Astrocyte of the spinal cord (primary cell): ENCODE measurements at places on chromosomes 4 and X.

DNA sequence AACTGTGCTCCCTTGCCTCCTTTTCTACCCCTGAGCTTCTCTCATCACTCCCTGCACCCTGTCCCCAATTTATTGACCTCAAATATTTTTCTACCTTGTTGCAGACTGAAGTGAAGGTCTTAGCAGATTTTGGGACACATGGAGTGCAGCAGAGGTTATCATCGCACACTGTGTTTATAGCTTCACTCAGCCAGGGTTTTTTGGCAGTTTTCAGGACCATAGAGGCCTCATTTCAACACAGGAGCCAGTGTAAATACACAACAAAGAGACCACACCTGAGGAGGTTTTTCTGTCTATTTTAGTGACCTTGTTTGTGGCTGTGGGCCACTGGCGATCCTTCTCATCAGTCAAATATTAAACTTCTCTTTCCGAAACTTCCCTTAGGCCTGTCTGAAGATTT, 457.1 kb downstream of the SPRY1 start:
- DNase-seq: no peak

DNA sequence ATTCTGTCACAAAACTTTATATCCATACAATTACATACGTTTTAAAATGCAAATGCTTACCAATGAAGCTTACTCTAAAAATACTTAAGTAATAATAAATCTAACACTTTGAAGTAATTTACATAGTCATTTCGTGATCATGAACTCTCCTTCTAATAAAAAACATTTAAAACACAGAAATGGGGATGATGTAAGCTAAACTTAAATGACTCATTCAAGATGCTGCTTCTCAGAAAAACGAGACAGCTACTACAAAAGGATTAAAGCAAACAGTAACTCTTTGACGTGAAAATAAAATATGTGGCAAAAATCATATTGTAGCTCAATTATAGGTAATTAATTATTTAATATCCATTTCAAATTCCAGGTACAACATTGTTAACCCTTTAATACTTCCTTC, 148.7 kb downstream of the FGF16 start:
- no peak for DNase-seq

DNA sequence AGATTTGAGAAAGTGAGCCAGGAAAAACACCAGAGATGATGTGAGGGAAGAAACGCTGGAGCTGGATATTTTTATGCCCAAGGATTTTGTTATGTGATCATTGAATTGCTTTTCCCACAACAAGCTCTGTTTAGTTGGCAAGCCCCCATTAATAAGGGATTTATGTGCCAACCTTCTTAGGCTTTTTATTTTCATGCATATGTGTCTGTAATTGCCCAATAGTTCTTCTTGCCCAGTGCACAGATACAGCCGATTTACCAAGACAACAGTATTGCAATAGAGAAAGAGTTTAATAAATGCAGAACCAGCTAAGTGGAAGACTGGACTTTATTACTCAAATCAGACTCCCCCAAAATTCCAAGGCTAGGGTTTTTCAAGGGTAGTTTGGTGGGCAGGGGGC, 57.7 kb downstream of the TRIM2 start:
- no peak for DNase-seq

- DNase-seq: no peak
Observed at GRCh38 chr4:673349-674091, 556 bp downstream of the ATP5ME start.

- peak; percentile 50 for DNase-seq
Observed at GRCh38 chr4:65599340-65599739, 70.9 kb downstream of the EPHA5 start.

- DNase-seq: no peak
Observed at GRCh38 chr4:38805530-38806145, 1.0 kb upstream of the TLR1 start.

- DNase-seq: peak; percentile 41
Observed at GRCh38 chrX:14927401-14927800, 54.2 kb downstream of the MOSPD2 start.

DNA sequence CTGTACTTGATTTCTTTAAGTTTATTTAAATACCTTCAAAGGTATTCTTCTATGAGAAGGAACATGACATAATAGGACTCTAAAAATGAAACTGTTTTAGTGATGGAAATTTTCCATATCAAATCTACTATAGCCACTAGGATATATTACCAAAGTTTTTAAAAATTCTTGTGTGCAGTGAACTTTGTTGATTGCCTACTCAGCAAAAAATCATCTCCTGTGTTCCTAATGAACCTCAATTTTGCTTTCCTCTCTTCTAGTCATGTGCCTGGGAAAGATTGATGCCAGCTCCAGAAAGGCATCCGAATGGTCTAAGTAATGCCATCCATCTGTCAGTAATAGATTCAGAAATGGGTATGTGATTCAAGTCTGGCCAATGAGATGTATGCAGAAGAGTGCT, 111.1 kb downstream of the ANXA3 start:
- DNase-seq: no peak

DNA sequence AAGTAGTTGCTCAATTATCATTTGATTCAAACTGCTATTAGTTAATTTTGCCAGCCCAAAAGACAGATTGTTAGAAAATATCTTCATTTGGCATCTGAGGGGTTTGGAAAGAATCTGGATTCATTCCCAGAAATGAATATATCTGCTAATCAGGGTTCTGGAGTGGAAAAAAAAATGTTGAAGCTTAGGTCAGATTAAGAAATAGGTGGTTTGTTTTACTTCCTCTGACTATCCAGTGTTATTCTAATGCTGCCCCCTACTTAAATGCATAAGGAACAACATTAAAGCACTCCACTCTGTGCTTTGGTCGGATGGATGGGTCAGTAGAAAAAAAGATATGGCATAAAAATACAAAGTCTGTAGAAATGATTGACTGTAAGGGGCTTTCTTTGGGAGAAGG, 89.0 kb downstream of the LUZP4 start:
- peak; percentile 32 for DNase-seq

- DNase-seq: no peak
Observed at GRCh38 chr4:150577796-150578195, 4.2 kb upstream of the MAB21L2 start.

GRCh38 chr4:142016031-142016430, 379.6 kb downstream of the IL15 start:
- no peak for DNase-seq

DNA sequence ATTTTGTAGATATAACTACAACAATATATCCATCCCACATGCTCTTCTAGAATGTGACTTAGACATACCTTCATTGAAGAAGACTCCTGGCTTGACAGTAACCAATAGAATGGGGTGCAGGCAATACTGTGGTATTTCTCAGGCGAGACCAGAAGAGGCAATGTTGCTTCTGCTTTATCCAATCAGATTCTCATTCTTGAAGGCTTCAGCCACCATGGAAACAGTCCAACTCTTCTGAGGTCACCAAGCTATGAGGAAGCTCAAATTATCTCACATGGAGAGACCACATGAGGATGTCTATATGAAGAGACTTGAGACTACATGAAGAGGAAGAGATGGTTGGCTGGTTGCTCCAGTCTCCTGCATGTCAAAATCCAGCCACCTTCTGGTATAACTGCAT, 469.9 kb downstream of the PCDH10 start:
- DNase-seq: no peak

- DNase-seq: peak; percentile 82
Observed at GRCh38 chr4:162485486-162485885, 321.7 kb upstream of the FSTL5 start.

DNA sequence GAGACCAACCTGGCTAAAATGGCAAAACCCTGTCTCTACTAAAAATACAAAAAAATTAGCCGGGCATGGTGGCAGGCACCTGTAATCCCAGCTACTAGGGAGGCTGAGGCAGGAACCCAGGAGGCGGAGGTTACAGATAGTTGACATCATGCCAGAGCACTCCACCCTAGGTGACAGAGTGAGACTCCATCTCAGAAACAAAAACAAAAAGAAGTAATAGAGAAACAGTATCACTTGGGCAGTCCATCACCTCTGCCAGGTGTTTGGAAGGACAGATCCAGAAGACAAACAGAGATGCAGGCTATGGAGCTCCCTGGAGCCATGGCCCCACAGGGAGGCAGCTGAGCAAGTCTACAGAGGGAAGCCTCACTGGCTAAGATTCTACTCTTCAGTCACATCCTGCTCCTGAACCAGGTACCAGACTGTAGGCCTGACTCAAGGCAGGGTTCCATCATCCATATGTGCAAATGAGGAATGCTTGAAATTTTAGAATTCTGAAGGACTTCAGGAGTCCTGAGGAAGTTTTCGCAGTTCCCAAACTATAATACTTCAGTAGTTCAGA, 81.4 kb upstream of the CPEB2 start:
- no peak for DNase-seq

- DNase-seq: no peak
Observed at GRCh38 chr4:85557016-85557901, 82.3 kb downstream of the ARHGAP24 start.

DNA sequence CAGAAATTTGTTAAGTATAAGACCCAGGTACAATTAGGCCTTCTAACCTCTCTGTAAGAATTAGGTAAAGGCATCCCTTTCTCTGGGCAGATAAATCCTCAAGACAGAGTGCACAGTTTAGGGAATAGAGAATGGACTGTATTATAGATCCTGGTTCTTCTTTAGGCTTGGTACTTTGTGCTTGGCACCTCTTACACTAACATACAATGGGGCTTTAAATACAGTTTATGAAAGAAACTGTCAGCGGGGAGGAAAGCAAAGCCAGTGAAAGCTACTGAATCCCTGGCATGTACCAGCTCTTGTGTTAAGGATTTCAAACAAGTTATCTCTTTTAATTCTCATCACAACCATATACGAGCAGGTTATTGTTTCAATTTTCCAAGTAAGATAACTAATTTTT, 1350.0 kb downstream of the ADGRL3 start:
- no peak for DNase-seq

DNA sequence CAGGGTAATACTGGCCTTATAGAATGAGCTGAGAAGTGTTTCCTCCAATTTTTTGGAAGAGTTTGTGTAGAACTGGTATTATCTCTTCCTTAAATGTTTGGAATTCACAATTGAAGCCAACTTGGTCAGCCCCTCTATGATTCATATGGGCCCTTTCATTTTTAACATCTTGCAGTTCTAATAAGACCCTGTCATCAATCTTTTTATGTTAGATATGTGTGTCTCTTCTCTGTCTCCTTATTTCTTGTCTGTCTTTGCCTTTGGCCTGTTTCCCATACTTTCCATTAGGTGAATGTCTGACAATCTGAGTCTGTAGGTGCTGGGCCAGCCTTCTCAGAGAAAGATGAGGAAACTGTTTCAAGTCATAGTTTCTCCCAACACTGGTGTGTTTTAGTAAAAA, 88.7 kb downstream of the SLC16A2 start:
- DNase-seq: no peak

DNA sequence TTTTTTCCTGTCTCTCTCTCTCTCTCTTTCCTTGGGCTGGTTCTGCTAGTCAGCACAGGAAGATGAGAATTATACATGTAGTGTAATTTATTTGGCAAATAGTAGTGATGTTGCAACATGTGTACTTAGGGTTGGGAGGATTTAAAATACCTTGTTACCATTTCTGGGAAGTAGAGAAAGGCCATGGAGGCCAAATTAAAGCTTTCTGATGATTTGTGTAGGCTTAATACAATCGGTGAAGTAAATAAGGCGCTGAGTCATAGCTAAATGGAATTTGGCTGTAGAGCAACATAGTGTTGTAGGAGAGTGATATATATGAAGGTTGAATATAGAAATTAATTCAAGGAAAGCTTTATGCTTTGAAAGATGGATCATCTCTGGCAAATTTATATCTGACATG, 295.3 kb downstream of the GRID2 start:
- peak; percentile 7 for DNase-seq

- DNase-seq: peak; percentile 33
Observed at GRCh38 chr4:109079731-109080130, 222.7 kb downstream of the COL25A1 start.

- peak; percentile 97 for DNase-seq
Observed at GRCh38 chr4:8393593-8394038, 46.9 kb downstream of the ACOX3 start.

DNA sequence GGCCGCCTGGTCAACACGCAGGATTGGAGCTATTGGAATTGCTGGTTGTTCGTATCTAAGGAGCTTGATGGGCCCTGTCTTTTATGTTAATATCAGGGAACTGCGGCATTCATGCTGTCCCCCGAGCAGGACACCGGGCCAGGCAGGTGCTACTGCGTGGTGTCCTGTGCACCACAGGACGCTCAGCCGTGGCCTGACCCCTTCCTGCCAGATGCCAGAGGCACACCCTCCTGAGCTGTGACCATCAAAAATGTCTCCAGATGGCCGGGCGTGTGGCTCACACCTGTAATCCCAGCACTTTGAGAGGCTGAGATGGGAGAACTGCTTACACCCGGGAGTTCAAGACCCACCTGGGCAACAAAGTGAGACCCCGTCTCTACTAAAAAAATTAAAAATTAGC, 32.1 kb downstream of the ABLIM2 start:
- DNase-seq: no peak

GRCh38 chrX:44239036-44239435, 104.4 kb downstream of the EFHC2 start:
- no peak for DNase-seq

DNA sequence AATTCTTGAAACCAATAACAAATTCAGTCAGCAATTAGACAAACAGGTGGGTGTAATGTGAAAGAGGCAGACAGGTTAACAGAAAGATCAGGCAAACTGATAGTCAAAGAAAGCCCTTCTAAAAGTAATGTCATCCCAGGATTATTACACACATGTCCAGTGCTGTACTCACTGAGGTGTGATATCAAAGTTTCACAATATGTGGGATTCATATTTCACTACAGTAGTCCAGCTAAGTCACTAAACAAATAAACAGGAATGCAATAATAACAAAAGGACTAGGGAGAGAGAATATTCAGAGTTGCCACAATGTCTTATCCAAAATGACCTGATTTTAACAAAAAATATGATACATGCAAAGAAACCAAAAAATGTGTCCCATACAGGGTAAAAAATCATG, 787.5 kb downstream of the FSTL5 start:
- peak; percentile 2 for DNase-seq

GRCh38 chrX:16464369-16464768, 185.6 kb upstream of the S100G start:
- no peak for DNase-seq

DNA sequence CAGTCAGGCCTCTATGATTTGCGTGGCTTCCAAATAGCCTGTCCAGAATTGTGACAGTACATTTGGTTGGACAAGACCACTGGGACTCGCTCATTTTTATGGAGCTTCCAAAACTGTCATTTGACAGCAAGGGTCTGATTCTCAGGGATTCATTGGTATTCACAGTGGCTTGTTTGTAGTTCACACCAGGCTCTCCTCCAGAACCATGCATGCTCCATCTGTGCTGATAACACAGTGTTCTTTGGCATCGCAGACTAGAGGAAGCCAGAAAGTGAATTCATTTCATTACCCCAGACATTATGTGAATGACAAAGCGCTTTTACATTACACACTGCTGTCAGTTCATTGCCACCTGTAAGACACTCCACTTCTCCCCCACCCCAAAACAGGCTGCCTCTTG, 208.3 kb downstream of the ARHGAP10 start:
- DNase-seq: no peak

GRCh38 chrX:155048977-155049619, 21.8 kb downstream of the CMC4 start:
- peak; percentile 53 for DNase-seq

- DNase-seq: no peak
Observed at GRCh38 chr4:7530932-7531639, 96.4 kb upstream of the PSAPL1 start.

- no peak for DNase-seq
Observed at GRCh38 chrX:135315864-135316263, 6.6 kb downstream of the ETDC start.

- no peak for DNase-seq
Observed at GRCh38 chr4:150278206-150278605, 200.0 kb downstream of the DCLK2 start.

GRCh38 chr4:142414366-142414990, 431.6 kb downstream of the INPP4B start:
- DNase-seq: no peak
